Activated CD4-positive, alpha-beta memory T cell treated with anti-CD3 and anti-CD28 coated beads, Interleukin-2, amount 10 ng/mL, durations not matched to agents 7 days and 5 days (primary cell): ENCODE measurements at places on chromosomes 2 and 18. TPM values are rescaled to one million over a fixed set of nuclear protein-coding genes. Genes with fewer than 3 reads are reported as not detected.

Gene CCL20
- 4.7 TPM for total RNA-seq

Gene SEPTIN10
- total RNA-seq, result 3.8 TPM

Gene GPD2
- total RNA-seq, result 20.5 TPM

Gene SULT1C2
- total RNA-seq, result not detected

Gene PLEKHH2
- 0.48 TPM for total RNA-seq

Gene GPR39
- not detected for total RNA-seq
